Stimulated activated CD8-positive, alpha-beta memory T cell treated with anti-CD3 and anti-CD28 coated beads, Interleukin-4, amount 100 ng/mL, for 48 hours (primary cell): ENCODE measurements at places on chromosomes 7 and 10.

DNA sequence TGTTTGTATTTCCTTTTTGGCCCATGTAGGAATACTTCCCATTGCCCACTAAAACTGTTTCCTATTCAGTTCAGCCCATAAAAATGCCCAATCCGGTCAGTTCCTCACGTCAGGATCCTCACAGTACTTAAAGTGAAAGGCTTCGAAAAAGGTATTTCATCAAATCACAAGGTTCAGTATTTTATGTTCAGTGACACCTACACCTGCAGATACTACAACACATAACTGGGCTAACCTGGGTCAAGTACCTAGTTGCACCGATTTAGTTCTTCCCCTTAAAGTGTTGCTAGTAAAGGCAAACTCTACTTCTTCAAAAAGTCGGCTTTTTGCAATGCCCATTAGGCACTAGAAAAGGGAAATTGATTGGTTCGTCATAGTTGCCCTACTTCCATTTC, 1.1 kb downstream of the SNX13 start:
- no peak for DNase-seq

- no peak for DNase-seq
Observed at GRCh38 chr7:74718336-74718735, 55.5 kb upstream of the NCF1 start.

- DNase-seq, result no peak
Observed at GRCh38 chr10:7563770-7564169, 103.0 kb downstream of the ITIH5 start.

- no peak for DNase-seq
Observed at GRCh38 chr10:77004917-77005564, 632.6 kb downstream of the KCNMA1 start.

- no peak for DNase-seq
Observed at GRCh38 chr10:122992031-122992585, 11.9 kb downstream of the PSTK start.

DNA sequence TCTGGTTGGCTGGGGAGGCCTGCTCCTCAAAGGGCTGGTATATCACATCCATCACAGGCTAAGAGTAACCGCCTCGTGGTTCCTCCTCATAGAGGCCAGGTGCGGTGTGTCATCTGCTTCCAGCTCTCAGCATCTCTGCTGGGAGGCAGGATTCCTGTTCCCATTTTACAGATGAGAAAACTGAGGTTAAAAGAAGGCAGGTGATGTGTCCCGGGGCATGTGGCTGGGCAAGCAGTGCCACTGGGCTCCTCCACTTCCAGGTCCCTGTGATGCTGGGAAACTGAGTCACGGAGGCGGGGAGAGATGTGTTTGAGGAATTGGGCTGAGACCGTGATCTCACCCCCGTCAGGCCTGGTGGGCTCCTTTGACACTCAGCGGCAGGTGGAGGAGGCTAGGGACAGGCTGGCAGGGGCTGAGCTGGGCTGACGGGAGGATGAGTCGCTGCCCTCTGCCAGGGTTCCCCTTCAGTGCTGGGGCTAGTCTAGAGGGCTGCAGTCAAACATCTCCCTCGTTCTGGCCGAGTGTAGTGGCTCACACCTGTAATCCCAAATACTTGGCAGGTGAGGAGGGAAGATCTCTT, 9.4 kb downstream of the ARPC1B start:
- no peak for DNase-seq

DNA sequence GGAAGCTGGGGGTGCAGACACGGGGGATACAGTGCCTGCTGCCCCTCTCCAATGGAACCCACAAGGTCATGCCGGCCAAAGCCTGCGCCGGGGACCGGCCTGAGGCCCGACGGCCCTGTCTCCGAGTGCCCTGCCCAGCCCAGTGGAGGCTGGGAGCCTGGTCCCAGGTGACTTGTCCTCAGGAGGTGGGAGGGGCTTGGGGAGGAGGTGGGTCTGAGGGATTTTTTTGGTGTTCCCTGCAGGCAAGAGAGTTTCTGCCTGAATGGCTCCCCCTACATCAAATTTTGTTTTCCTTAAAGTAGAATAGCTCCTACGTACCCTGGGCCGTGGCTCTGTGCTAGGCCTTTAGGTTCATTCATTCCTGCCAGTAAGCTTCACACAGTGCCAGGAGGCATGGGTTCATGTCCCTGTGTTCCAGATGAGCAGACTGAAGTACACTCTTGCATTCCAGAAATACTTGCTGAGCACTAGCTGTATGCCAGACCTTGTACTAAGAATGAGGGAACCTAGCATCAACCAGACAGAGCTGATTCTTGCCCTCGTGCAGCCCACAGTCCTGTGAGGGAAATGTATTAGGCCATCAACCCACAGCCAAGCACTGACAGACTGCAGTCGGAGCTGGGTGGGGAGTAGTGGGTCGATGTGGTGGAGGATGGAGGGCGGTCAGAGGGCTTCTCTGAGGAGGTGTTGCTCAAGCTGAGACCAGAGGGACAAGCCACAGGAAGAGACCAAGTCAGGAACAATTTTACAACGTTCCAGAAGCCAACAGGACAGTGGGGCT, 31.1 kb downstream of the TBATA start:
- no peak for DNase-seq

DNA sequence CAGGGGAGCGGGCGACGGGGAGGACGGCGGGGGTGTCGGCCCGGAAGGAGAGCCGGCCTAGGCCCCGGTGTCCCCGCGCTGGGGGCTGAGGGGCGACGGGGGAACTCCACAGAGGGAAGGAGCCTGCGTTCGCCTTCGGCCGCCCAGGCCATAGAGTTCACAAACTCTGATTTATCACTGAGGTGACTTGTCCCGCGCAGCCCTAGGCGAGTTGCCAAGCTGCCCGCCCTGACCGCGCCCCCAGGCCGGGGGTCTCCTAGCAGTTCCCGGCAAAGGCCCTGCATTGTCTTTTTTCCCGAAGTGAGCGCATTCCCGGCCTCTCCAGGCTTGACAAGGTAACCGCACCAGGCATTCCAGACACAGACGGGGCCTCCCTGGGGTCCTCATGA, 2.9 kb upstream of the NKX6-2 start:
- no peak for DNase-seq

DNA sequence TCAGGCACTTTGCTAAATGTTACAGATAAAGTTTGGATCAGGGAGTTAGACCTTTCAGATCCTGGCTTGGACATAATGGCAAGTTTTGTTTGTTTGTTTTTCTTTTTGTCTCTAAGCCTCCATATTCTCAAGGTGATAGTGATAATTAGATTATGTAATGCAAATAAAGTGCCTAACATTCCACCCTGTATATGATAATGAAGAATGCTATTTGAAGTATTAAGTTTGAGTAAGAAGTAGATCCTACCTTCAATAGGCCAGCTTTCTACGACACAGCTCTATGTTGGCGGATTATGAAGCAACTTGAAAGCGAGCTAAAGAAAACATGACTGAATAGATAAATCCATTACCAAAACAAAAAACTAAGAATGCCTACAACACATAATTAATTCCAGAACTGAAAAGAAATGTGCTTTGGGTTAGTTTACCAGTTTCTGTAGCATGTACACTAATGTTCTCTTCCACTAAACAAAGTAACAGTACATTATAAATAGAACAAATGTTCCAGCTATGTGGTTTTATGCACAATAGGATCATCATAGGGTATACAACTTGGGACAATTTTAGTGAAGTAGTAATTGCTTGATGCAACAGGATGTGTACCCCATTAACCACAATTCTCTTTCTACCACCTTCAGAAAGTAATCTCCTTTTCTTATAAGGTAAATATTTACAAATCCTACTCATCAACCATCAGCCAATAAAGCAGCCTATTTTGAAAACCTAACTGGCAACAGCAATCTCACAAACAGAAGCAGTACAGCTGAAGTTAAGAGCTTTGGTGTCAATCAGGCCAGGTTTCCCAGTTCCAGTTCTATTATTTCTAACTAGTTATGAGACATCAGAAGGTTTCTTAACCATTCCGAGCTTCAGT, 1.5 kb downstream of the SEM1 start:
- DNase-seq, result no peak
